ENCODE measurements at places on chromosomes 16 and 17. TPM values are rescaled to one million over a fixed set of nuclear protein-coding genes. Genes with fewer than 3 reads are reported as not detected.

Gene HOXB1
- not detected for total RNA-seq

Gene NLRC5
- total RNA-seq = 54.4 TPM

Gene SPATA22
- total RNA-seq = not detected

Gene NUDT21
- 43.5 TPM for total RNA-seq

Gene FZD2
- total RNA-seq = 12.6 TPM

Gene NOS2
- total RNA-seq = not detected

Data from thoracic aorta (tissue), 2 donors.